NCI-H1694 (cell line): ENCODE measurements at places on chromosomes 4 and X.

- DNase-seq, result no peak
Observed at GRCh38 chr4:183469285-183469684, 24.8 kb downstream of the CDKN2AIP start.

- no peak for DNase-seq
Observed at GRCh38 chrX:149910178-149910695, 19.1 kb upstream of the HSFX4 start.

GRCh38 chrX:47361538-47362511, 8.6 kb upstream of the ZNF157 start:
- DNase-seq, result peak; percentile 77

DNA sequence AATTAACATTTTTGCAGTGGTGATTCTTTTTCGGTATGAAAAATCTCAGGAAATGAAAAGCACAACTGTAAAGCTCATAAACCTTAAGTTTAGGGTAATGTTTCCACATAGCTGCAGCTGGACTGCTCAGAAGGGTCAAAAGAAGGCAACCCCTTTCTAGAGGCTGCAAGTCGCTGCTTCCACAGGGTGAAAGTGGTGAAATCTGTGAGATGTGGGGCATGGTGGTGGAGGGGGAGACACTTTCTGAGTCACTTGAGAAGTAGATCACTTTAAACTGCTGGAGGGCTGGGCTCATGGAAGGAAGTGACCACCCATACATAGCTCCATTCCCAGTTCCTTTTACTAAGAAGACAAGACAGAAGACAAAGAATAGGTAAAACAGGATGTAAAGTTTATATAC, 8.7 kb downstream of the SFRP2 start:
- no peak for DNase-seq

DNA sequence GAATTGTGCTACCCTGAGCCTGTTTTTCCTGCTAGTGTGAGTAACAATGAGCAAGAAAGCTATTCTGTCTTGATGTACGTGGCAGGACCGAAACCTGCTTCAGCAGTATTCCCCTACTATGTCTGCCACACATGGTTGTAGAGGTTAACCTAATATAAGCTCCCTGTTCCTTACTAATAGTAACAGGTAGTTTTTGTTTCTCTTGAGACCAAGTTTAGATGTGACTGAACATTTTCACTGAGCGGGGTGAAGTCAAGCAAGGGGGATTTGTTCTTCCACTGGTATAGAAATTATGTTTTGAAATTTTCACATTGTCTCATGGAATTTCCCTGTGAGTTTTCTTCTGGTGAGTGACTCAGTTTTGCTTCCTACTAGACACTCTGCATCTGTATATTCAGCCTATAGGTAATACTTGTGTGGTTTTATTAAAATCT, 37.3 kb downstream of the RRAGB start:
- DNase-seq, result no peak

DNA sequence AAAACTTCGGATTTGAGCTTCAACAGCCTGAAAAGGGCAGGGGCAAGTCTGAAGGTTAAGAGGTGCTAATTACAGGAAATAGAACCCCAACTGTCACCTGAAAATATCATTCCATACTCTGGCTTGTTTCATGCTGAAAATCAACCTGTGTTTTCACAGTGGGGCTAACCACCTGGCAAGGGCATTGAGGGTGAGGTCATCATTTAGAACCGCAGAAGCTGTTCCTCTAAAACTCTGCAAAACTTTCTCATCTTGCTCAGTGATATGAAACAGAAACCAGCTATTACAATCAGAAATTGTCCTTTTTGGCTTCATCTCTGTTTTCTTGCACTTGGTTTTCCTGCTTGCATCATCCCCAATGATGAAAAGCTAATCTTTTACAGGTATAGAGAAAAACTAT, 247.6 kb downstream of the DCLK2 start:
- DNase-seq, result no peak

- no peak for DNase-seq
Observed at GRCh38 chrX:65993915-65994460, 45.9 kb downstream of the VSIG4 start.

DNA sequence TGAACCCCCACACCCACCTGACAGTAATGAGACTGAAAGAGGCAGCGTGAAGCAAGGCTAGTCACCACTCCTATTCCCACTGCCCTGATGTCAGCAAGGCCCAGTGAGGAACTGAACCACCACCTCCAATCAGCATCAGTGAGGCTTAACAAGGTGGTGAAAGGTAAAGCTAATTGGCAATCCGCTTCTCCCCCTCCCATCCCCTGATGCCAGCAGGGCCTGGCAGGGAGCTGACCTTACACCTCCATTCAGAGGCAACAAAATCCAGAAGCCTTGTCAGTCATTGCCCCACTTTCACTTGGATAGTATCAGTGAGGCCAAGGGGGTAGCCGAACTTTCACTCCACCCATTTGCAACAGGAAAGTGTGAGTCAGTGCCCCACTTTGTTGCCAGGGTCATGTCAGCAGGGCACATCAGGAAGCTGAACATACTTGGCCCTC, 60.8 kb downstream of the AWAT2 start:
- no peak for DNase-seq

- no peak for DNase-seq
Observed at GRCh38 chrX:49257846-49258748, 6.4 kb downstream of the FOXP3 start.

DNA sequence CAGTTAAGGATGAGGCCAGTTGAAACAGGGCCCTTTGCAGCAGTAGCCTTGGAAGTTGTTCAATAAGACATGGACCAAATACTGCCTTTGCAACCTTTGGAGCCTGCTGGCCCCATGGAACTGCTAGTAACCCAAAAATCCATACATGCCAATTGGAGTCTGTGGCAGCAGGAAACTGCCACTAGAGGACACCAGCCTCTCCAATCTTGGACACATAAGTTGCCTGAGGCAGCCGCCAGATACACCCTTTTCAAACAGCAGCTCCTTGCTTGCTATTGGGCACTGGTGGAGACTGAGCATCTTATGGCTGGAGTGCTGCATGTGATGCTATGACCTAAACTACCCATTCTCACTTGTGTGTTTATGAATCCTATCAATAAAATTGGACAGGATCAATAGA, 14.8 kb upstream of the LAP3 start:
- peak; percentile 20 for DNase-seq

DNA sequence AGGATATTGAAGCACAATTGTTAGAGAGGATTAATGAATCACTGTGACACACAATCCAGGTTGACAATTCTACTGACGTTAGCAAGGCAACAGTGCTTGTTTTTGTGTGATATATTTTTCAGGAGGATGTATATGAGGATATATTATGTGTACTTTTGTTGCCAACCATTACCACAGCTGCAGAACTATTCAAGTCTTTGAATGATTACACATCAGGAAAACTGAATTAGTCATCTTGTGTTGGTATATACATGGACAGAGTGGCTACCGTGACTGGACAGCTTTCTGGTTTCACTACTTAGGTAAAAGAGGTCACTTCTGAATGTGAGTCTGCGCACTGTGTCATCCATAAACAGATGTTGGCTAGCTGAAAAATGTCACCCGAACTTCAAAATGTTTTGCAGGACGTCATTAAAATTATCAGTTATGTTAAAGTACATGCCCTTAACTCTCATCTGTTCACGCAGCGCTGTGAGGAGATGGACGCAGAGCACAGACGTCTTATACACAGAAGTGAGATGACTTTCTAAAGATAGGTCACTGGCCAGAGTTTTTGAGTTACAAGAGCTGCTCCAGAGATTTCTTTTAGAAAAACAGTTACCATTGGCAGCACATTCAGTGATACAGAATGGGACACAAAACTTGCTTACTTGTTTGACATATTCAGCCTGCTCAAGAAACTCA, 69.0 kb downstream of the MRPL1 start:
- DNase-seq, result no peak

GRCh38 chr4:180314972-180315371, 1928.2 kb upstream of the TENM3 start:
- DNase-seq, result no peak

GRCh38 chr4:119977076-119977940, 89.3 kb downstream of the MAD2L1 start:
- no peak for DNase-seq

- DNase-seq, result no peak
Observed at GRCh38 chr4:2941138-2942036, 21.8 kb downstream of the NOP14 start.

DNA sequence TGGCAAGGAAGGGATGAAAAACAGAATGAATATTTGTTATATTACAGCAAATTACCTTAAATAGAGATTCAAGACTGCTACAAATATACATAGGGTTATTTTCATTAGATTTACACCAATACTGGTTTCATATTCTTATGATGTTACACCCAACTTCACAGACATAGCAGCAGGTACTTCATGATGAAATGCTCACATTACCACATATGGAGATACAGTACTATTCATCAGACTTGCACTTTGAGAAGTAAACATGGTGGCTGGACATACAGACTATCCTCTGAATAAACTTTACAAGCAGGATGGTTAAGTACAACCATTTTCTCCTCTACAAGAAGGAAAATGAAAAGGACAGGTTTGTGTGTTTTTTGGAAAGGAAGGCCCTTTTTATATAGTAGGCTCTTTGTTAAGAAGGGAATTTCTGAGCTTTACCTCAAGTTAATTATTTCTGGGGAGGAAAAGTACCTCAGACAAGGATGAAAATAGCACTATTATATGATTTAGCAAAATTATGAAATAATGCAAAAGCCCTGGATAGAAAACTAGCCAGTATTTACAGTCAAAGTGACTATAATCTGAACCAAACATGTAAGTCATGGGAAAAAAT, 12.0 kb upstream of the FAM120C start:
- no peak for DNase-seq

DNA sequence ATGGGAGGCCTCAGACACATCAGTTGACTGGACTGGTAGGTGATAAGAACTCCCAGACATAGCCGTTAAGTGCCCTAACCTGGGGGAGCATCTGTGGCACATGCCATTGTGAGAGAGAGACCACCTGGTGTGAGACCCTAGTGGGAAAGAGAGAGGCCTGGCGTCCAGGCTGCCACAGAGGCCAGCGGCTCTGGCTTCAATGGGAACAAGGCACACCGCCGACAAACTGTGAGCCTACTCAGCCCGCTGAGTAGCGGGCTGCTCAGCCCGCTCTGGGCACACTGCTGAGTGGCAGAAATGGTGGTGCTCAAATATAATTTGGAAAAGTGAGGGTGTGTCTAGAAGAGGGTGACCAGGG, 34.0 kb downstream of the PHKA2 start:
- DNase-seq, result no peak

DNA sequence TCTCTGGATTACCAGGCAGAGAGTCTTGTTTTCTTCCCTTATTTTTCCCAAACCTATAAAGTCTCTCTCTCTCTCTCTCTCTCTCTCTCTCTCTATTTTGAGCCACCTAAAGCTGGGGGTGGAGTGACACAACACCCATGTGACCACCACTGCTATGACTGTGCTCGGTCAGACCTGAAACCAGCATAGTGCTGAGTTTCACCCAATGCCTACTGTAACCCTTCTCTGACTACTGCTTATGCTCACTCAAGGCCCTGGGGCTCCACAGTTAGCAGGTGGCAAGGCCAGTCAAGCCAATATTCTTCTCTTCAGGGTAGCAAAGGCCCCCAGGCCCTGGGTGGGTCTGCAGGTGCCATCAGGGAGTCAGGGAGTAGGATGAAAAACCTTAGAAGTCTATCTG, 114.7 kb upstream of the ARMCX2 start:
- DNase-seq, result no peak

DNA sequence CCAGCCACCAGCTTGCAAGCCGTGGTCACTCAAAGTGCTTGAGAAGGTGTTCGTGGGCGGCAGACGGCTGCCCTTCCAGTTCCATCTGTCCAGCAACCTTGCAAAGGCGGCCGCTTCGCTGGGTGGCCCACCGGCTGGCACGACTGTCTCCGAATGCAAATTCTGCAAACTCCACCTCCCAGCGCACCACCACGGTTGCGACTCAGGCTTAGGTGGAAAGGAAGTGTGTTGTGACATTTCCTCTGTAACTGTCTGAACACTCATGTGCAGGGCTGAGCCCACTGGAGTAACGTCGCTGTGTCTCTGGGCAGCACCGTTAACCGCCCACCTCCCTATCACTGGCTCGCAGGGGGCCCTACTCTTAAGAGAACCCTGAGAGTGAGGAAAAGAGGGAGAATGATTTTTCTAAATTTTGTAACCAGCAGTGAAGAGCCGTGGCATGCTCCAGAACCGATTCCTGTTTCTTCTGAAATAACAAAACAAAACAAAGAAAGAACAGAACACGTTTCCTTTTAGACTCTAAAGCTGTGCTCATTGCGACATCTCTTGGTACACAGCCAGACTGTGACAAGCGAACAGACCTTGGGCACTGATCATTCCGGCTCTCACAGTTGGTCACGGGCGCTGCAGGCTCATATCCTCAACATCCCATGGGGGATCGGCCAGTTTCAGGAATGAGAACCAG, at the start of gene P2RY8:
TSS of gene P2RY8 (minus strand) at position 155 of the 685 bp plus-strand sequence. CDS start 70,627 bp downstream, outside the sequence.
- DNase-seq, result no peak

DNA sequence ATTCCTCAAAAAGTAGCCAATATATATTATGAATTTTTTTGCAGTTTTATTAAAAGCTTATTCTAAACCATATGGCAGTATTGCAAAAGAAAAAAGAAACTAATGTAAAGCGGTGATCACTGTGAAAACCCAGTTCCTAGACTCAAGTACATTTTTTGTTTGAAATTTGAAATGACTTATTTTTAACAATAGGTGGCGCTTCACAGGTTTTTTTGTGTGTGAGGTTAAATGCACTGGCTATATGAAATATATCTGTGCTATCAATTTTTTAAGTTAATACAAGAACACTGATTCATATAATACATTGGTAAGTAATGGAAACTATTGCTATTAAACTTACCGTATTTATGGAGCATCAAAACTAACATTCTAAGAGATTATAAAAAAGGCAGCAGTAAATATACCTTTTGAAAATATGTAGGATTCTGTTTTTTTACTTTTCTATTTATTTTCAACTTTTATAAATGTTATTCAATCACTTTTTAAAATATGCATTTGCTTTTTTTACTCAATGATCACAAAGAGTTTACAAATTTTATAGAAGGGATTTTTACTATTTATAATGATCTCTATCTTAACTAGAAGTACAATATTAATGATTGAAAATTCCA, 5.6 kb upstream of the SPRY1 start:
- no peak for DNase-seq

GRCh38 chr4:3791910-3792542, 25.8 kb downstream of the ADRA2C start:
- DNase-seq, result no peak

DNA sequence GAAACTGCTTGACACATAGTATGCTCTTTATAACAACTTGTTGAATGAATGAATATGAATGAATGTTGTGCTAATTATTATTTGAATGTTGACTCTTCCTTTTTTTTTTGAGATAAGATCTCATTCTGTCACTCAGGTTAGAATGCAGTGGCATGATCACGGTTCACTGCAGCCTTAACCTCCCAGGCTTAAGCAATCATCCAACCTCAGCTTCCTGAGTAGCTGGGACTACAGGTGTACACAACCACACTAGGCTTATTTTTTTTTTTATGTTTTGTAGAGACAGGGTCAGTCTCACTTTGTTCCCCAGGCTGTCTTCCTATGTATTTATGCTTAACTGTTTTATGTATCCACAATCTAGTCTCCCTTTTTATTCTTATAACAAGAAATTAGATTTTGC, 114.7 kb upstream of the WDFY3 start:
- no peak for DNase-seq

- DNase-seq, result no peak
Observed at GRCh38 chr4:47442980-47443379, 20.5 kb downstream of the COMMD8 start.

GRCh38 chrX:136185401-136186022, 38.2 kb downstream of the FHL1 start:
- DNase-seq, result no peak

- DNase-seq, result no peak
Observed at GRCh38 chr4:120821029-120821428, 101.5 kb downstream of the PRDM5 start.
